Mammary microvascular endothelial cell (primary cell): ENCODE measurements at places on chromosomes 2 and 18. TPM values are rescaled to one million over a fixed set of nuclear protein-coding genes. Genes with fewer than 3 reads are reported as not detected.

Gene LCT
- total RNA-seq = not detected in 2 replicates

Gene ANKRD29
- total RNA-seq = 1.5 and 2.2 TPM in 2 replicates

Gene CDC42EP3
- 33.0 and 39.0 TPM in 2 replicates for total RNA-seq

Gene EFR3B
- 0.67 and 0.79 TPM in 2 replicates for total RNA-seq

Gene L3MBTL4
- total RNA-seq = 1.00 and 2.9 TPM in 2 replicates

Gene DLGAP1
- 0.93 and 1.1 TPM in 2 replicates for total RNA-seq

Gene RPS27A
- total RNA-seq = 2,144 and 2,353 TPM in 2 replicates

Gene SLC4A5
- total RNA-seq = 0.05 and 0.07 TPM in 2 replicates

Gene RUFY4
- total RNA-seq = not detected in 2 replicates

Gene TMEM37
- 0.33 and 2.6 TPM in 2 replicates for total RNA-seq

Gene COL3A1
- 2.3 and 2.6 TPM in 2 replicates for total RNA-seq

Gene GALNT13
- 0.64 TPM in 1 of 2 replicates, not detected in the other for total RNA-seq
